ENCODE measurements at places on chromosomes 1 and 21.

GRCh38 chr1:17244821-17245740 is 3.8 kb upstream of the PADI3 start:
- DNase-seq: no peak

- DNase-seq: no peak
These were observed 301.1 kb upstream of the NRIP1 start for GRCh38 chr21:15365751-15366392.

GRCh38 chr1:227351443-227351842 is 33.2 kb upstream of the CDC42BPA start:
- no peak for DNase-seq

- no peak for DNase-seq
These were observed 66.2 kb downstream of the VPS13D start for GRCh38 chr1:12296016-12296415.

- DNase-seq: no peak
These were observed 88.5 kb downstream of the TTLL7 start for GRCh38 chr1:83910461-83910860.

DNA sequence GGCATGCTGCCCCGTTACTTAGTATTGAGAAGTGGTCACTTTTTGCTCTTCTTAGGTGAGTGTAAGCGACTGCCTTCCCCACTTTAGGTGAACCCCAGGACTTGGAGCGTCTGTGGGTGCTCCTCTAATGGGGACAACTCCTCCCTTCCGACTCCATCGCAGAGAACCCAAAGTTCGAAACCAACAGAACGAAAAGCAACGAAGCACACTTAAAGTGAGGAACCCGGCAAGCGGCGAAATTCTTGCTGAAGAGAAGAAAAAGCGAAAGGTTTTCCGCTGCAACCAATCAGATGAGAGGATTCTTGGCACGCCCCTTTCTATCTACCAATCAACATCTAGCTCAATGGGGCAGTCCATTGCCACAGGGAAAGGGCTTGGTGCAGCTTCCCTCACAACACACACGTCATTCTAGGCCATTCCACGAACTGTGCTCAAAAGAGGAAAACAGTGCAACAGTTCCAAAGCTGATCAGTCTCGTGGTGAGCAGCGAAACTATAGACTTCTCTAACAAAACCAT is 709 bp upstream of the SUCO start:
- DNase-seq: peak; percentile 99

- DNase-seq: no peak
These were observed 42.8 kb upstream of the KRTAP11-1 start for GRCh38 chr21:30924146-30924700.

DNA sequence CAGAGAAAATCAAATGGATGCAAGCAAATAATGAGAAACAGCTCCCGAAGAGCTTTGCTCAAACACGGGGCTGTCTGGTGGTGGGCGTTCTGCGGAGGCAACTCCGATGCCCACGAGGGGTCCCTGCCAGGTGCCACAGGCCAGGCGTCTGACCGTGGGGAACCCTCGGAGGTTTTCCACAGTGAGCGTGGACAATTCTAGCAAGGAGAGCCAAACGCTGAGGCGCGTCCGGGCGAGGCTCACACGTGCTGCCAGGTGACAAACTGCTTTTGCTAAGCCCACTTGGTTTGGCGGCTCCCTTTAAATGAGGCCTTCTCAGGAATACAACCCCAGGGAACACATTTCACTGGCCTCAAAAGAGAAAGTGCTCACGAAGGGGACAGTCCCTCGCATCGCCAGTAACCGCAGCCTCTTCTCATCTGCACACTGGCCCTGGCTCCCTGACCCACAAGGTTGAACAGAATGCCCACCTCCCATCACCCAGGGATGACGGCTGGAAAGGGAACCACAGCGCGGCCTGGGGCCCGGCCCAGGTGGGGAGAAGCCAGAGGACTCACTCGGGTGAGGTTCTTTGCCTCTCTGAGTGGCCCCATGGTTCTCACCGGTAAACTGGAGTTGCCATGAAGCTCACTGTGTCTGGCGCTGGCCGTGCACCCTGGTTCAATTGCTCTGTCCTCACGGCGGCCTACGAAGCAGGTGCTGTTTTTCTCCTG is 97.4 kb downstream of the PRDM16 start:
- DNase-seq: no peak

DNA sequence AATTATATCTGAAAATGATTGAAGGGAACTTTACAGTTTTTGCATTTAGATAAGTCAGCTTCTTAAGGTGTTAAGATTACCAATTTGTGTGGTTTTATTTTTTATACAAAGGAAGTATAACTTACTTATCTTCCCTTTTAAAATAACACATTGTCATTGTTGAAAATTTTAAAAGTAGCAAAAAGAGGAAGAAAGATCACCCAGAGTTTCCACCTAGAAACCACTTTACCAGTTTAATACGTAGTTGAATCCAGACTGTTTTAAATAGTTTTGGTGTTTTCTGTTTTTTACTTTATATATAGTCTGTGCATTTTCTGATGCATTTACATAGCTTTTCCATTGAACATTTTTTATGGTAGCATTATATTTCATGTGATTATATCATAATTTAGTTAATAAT is 6.1 kb downstream of the CCDC18 start:
- no peak for DNase-seq

DNA sequence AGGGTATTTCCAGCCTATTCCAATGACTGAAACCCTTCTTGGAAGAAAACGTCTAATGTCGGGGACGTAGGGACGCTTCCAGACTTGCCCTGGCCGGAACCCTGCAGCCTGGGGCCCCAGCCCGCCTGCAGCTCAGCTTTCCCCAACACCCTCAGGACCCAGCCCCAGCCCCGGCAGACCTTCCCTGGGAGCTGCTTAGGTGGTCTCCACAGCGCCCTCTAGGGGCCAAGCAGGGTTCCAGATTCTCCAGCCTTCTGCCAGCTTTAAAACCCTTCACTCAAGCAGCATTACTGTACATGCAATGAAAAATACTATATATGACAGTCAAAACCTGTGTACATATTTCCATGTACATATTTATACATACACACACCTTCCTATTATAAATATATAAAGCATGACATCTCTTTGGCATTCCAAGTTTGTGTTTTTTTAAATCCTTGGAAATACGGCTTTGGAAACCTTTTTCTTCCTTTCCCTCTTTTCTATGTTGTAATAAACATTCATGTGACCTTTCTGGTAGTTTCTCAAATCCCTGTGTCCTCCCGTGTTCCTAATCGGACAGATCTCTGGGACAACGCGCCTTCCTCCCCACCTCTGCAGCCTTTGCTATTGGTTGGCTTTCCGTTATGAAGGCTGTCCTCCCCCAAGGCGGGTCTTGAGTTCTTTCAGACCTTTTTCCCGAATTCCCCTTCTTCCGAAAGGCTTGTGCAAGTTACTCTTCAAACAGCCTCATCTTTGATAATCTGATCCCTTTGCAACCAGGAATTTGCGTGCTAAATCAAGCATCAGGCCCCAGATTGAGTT is 60.3 kb downstream of the STUM start:
- DNase-seq: peak; percentile 38

- DNase-seq: no peak
These were observed 11.8 kb upstream of the RASSF5 start for GRCh38 chr1:206495493-206496046.

GRCh38 chr21:17930093-17930492 is 110.9 kb upstream of the C21orf91 start:
- no peak for DNase-seq

DNA sequence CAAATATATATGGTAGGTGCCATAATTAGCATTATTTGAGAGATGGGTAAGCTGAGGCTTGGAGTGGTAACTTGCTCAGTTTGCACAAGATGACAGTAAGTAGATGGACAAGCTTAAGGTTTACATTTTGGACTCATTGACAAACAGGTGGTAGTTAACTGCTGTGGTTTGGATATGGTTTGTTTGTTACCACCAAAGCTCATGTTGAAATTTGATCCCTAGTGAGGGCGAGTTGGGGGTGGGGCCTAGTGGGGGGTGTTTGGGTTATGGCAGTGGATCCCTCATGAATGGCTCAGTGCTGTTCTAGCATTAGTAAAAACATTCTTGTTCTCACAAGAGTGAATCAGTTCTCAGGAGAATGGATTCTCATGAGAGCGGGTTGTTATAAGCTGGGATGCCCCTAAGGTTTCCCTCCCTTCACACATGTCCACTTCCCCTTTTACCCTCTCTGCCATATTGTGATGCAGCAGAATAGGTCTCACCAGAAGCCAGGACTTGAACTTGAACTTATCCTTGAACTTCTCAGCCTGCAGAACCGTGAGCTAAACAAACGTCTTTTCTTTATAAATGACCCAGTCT is 6.6 kb upstream of the PRRX1 start:
- no peak for DNase-seq

- no peak for DNase-seq
These were observed 9.1 kb downstream of the CRB1 start for GRCh38 chr1:197277166-197277565.

DNA sequence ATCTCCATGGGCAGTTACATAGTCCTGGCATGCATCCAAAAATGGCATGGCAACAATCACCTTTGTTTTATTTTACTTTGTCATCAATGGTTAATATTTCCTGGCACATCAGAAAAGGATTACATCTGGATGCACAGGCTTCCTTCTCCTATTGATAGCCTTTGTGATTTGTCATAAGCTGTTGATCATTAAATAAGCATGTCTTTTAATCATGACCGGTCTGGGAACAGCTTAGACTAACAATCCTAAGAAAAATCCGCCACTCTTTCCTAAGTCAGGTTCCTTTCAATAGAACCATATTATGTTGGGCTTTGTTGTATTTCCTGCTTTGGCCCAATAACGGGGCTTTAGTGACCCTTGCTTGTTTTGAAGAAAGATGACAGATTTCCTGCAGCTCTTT is 330.6 kb downstream of the DUSP10 start:
- DNase-seq: no peak

DNA sequence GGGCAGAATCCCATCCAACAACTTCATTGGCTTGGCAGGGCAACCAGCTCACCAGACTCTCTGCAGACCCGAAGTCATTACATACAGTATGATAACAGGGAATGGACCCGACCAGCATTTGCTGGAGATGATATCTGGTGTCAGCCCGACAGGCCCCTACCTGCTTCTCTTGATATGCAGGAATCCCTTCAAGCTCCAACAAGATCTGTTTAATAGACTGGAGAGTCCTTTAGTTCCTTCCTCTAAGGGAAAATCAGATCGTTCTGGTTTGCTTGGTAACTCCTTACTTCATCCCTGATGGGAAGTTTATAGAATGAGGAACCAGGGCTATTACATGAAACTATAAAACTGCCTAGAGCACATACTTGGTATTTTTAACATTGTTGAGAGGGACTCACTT is 61.2 kb downstream of the EDARADD start:
- no peak for DNase-seq

GRCh38 chr1:27577504-27578188 is 26.3 kb downstream of the AHDC1 start:
- no peak for DNase-seq

DNA sequence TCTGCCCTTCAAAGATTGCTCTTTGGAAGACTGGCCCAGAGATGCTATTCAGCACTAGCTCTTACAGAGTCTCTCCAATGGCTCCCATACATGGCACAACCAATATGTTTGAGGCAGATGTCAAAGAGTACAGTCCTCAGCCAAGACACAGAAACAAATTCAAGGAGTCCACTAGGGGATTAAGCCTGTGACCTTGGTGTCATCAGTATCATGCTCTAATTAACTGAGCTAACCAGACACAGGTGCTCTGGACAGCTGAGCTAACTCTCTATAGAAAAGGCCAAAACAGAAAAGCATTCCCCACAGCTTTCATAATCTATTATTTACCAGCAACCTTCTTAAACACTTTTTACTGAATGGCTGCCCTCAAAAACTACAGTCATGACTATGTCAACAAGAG is 666.0 kb upstream of the PLXNA2 start:
- no peak for DNase-seq

- no peak for DNase-seq
These were observed 18.4 kb downstream of the ERI3 start for GRCh38 chr1:44336668-44337067.

GRCh38 chr1:76944942-76945341 is 77.7 kb downstream of the ST6GALNAC5 start:
- no peak for DNase-seq

DNA sequence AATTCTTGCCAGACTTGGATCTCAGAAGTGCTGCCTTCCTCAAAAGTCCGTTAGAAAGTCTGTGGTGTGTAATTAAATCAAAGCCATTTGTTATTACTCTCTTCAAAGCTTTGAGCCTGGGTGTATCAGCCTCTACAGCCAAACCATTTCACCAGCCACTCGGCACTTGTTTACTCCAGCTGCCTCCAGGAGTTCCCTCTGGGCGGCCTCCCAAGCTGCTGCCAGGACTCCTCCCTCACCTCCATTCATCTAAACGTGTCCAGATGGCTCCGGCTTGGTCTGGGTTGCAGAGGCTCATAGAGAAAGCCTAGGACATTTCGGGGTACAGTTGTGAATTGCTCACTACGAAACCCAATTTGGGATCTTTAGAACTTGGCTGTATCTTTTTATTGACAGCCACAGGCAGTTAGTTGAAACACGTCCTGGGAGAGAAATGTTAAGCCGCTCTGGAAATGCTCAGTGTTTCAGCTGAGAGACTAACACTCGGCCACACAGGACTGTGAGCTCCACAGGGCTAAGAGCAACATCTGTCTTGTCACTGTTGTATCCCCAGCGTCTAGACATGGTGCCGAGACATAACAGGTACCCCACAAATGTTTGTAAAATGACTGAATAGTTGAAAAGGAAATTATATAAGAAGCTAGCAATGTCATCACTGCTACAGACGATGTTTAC is 116.9 kb upstream of the NGF start:
- DNase-seq: no peak

DNA sequence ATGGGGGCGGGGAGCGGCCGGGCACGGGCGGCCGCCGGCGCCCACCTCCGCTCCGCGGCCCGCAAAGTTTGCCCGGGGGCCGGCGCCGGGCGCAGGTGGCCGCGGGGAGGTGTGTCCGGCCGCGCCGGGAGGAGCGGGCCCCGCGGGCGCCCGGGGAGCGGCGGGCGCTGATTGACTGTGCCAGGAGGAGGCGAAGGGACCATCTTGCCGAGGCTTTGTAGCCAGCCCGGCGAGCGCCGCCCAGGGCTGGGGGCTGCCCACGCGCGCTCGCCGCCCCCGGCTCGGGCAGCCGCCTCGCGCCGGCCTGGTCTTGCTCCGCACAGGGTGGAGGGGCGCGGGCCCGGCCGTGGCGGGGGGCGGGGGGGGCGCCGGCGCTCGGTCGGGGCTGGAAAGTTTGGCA is 432 bp downstream of the EPHB2 start:
- DNase-seq: no peak

GRCh38 chr1:211653959-211654496 is 21.4 kb downstream of the NEK2 start:
- no peak for DNase-seq

GRCh38 chr1:153608742-153609584 is 4.0 kb downstream of the S100A16 start:
- peak; percentile 97 for DNase-seq

- no peak for DNase-seq
These were observed 66.3 kb upstream of the COG2 start for GRCh38 chr1:230575886-230576500.

DNA sequence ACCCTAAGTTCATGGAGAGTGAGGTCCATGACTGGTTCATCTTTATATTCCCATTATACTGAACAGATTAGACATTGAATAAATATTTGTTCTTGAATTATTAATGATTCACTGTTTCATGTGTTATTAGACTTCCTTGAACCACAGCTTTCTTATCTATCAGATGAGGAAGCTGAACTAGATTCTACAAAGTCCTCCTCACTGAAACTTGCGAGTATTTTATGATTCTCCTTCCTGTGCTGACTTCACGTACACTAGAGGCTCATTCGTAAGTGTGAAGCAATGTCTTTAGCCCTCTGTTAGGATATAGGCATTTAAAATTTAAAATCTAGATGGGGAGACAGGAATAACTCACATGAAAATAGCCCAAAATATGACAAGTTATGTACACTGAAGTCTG is 95.6 kb upstream of the IRF2BP2 start:
- DNase-seq: no peak

- DNase-seq: no peak
These were observed 65.5 kb downstream of the PRDM16 start for GRCh38 chr1:3134381-3135072.

Measured in foreskin melanocyte (primary cell).